ENCODE measurements at places on chromosomes 11 and 22.

- DNase-seq = peak; percentile 77
Observed at GRCh38 chr11:126339863-126340434, 15.5 kb upstream of the ST3GAL4 start.

GRCh38 chr11:73160005-73160760 lies 18.1 kb upstream of the FCHSD2 start:
- DNase-seq = no peak

- DNase-seq = no peak
Observed at GRCh38 chr11:64990222-64990923, 6.4 kb downstream of the BATF2 start.

DNA sequence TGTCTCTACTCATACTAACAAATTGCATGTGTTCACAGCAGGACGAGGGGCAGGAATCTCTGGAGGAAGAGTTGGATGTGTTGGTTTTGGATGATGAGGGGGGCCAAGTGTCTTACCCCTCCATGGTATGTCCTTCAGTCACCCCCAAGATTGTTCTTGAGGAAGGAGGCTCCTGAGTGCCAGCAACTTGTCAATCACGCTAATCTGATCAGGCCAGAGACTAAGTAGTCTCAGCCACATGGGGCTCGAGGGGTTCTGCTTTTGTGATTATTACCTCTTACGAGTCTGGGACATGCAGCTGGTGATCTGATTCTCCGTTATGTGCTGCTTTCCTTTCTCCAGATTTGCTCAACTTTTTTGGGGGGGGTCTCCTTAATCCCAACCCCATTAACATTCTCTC lies 54.3 kb downstream of the CTNND1 start:
- no peak for DNase-seq

DNA sequence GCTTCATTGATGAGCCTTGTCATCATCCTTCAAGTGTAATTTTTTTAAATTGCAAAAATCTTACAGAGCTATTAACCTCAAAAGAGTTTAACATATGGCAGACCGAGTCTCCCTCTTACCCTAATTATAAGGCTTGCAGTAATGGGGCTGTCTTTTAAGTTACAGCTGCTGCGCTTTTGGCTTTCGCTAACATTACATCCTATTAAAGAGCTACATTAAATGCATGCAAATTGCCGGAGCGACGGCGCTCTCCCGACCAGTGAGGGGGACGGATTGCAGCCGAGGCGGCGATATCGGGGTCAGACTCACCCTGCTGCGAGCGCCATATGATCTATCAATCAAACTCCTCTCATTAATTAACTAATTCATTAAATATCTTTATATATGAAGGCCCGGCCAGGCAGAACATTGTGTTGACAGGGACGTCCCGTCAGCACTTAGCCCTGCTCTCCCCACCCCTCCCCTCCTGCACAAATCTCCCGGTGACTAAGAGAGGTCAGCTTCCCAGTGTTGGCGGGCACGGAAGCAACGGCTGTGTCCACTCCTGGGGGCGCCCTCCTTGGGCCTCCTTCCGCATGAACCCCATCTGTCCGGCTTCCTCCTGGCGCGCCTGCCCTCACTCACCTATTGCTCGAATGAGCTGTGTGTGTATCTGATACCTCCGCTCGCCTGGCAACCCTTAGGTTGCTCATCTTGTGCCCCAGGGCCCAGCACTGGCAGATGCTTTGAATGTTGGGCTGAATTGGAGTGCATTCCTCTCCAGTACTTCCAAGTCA lies 156.0 kb upstream of the CADM1 start:
- DNase-seq = no peak

DNA sequence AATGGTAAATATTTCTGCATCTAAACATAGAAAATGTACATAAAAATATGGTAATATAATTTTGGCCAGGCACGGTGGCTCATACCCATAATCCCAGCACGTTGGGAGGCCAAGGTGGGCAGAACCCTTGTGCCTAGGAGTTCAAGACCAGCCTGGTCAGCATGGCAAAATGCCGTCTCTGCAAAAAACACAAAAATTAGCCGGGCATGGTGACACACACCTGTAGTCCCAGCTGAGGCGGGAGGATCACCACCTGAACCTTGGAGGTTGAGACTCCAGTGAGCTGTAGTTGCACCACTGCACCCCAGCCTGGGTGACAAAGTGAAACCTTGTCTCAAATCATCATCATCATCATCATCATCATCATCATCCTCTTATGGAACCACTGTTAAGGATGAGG lies 230.6 kb upstream of the NCAM1 start:
- no peak for DNase-seq

DNA sequence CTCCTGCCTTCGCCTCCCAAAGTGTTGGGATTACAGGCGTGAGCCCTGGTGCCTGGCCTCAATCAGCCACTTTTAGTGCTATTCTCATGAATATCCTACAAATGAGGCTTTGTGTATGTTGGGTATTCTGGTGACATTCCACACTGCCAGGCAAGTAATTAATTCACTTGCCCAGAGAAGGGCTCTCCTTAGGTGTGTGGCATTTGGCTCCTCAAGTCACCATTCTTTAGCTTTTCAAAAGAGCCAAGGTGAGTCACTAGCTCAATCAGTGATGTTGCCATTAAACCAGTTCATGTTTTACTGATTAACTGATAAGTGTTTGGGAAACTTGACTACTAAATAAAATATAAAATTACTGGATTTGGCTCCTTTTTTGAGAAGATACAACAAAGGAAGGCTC lies 52.2 kb downstream of the SLC25A17 start:
- DNase-seq = no peak

DNA sequence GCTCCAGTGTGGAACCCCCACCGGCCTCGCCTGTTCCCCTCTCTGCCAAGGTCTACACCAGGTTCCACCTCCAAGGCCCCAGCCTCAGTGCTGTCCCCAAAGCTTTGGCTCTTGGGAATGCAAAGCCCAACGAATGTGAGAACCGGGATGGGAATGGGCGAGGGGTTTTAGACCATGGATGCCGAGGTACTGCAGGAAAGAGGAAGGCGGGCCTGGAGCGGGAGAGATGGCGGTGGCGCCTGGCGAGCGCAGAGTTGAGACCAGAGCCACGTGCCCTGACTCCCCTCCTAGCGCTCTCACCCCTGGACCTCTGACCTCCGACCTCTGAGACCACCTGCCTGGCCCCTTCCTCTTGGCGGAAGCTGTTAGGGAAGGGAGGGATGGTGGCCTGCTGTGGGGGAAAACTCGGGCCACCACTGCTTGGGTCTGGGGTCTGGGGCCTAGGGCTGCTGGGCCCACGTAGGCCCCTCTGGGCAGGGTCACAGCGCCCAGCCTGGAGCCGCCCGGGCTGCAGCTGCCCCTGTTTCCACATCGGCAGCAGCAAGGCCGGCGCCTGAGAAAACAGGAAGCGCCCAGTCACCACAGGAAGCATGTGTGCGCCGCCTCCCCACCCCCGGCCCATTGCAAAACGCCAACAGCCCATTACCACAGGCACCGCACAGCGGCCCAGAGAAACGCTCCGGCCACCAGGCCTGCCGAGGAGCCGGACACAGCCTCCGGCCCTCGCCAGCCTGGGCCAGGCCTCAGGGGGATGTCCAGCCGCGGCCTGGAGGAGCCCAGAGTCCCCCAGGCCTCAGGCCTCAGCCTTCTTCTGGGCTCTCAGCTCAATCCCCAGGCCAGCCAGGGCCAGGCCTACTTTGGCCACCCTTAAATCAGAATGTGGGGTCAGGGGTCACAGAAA lies 13.8 kb upstream of the SLC39A13 start:
- DNase-seq = peak; percentile 80

- no peak for DNase-seq
Observed at GRCh38 chr11:112797648-112798293, 163.4 kb upstream of the NCAM1 start.

DNA sequence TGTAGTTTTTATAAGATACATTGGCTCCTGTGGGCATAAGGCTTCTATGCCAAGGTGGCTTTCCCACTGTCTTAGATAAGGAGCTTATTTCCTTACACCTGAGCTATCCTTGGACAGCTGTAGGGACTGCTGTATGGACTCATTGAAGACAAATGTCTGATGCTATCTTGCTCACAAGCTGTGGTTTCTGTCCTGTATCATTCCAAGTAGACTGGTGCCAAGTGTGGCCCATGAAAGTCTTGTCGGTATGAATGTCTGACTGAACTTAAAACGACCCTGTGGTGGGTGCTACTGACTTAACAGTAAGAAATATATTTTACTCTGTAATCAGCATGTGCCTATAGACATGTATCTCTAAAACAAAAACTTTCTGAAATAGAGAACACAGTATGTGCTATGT lies 45.0 kb downstream of the LARGE2 start:
- no peak for DNase-seq

GRCh38 chr11:110219006-110219785 lies 77.2 kb downstream of the RDX start:
- DNase-seq = no peak

- no peak for DNase-seq
Observed at GRCh38 chr11:66741153-66741552, 12.1 kb upstream of the SPTBN2 start.

GRCh38 chr22:23120415-23120899 lies 21.3 kb downstream of the RSPH14 start:
- no peak for DNase-seq

GRCh38 chr11:17014321-17014832 lies at the start of gene PLEKHA7:
TSS of gene PLEKHA7 (minus strand) at chr11:17014414. CDS start at chr11:17014401, 13 bp downstream.
- no peak for DNase-seq

DNA sequence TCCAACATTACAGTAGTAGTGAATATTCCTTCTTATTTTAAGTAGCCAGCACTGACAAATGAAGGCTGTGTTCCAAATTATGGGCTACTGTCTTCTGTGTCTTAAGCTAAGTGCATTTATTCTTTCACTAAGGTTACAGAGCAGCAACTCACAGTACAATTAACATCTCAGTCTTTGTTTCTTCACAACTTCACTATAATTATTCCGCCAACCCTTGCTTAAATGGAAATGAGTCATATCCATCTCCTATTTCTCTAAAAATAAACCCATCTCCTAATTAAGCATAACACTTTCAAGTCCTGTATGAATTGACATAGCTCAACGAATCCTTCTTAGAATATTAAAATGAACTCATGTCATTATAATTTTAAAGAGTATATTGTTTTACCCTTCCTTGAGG lies 6.7 kb downstream of the ETS1 start:
- no peak for DNase-seq

GRCh38 chr11:20355221-20356219 lies 8.0 kb upstream of the HTATIP2 start:
- DNase-seq = no peak

DNA sequence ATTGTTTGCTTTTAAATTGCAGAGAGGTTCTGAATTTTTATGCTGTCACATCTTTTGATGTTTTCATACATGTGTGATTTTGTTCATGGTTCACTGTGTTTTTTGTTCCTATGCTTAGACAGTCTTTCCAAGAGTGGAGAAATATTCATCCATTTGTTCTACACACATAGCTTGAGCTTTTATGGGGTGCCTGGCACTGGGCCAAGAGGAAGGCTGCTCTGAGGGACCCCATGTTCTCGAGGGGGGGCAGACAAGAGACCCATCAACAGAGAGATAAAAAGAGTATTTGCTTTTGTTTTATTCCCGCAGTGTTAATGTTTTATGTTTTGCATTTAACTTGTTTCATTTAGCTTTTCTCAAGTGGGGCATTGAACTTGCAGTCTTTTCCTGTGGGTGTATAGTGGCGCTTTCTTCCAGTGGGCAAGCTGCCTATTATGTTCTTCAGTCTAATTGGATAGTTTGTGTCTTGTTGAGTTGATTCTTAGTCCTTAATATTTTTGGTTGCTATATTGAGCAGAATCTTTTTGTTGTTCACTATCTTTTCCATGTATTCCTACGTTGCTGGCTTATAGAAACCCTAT lies 57.7 kb downstream of the CABIN1 start:
- no peak for DNase-seq

- DNase-seq = no peak
Observed at GRCh38 chr11:46391186-46391577, 394 bp downstream of the CHRM4 start.

DNA sequence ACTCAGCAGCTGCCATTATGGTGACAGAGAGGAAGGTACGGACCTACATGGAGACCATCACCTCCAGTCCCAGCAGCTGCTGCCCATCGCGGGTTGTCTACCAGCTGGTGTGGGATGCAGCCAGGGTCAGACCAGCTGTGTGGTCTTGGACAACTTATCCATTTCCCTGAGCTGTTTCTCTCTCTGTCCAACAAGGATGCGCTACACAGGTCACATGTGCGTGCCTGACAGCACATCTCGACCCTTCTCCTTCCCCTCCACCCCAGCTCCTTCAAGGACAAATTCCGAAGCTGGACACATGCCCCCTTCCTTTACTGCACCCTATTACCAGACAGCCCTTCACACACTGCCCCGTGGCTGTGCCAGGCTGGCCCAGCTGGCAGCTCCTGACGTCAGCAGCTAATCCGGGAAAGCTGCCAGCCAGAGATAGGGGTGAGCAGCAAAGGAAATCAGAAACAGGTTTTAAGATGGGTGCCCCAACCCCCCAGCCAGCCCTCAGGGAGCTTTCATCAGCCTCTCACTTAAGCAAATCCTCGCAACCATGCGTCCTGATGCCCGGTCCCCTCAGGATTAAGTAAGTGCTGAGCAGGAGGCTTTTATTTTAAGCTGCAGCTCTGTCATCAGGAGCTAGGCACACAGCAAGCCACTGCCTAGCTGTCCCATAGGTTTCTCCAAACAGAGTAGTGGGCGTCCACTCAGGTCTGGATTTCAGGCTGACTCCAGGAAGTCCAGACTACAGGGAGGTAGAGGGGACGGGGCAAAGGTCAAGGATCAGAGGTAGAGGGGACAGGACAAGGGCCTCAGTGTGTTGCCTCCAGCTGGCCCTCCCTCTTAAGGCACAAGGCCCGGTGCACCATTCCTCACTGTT lies 20.3 kb downstream of the TEF start:
- peak; percentile 74 for DNase-seq

- no peak for DNase-seq
Observed at GRCh38 chr11:10072142-10072541, 221.9 kb downstream of the SBF2 start.

DNA sequence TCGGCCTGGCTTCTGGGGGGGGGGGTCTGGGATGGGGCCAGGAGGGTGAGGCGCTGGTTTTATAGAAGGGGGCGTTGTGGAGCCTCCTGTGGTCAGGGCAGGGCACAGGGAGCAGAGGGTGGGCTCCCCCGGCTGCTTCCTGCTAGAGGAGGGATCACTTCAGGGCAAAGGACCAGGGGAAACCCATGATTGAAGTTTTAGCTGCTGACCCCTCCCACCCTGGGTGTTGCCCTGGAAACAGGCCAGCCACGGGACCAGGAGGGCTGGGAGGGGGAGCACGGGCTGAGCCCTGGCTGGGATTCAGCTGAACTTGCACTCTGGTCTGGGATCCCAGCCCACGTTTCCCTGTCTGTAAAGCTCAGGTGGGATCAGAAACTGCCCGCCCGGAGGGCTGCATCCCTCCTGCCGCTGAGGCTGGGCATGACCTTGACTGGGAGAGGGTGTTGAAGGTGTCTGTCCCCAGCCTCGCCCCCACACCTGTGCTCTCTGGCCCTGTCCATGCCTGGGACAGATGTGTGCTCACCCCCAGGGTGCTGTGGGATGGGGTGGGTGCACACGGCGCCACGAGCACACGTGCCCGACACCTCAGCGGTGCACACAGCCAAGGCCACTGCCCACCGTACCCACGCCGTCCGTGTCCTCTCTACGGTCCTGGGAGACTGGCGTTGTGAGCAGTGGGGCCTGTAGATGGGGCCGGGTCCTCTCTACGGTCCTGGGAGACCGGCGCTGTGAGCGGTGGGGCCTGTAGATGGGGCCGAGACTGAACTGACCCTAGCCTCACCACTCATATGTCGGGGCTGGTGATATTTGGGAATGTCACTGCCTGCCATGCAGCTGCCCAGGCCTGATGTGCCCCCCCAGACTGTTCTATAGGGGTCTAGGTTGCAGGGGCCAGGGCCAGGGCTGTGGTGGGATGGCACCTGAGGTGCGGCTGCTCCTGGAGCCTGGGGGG lies 2.3 kb downstream of the TSPAN4 start:
- DNase-seq = peak; percentile 95

Measured in ascending aorta (tissue), 2 donors.